Kidney capillary endothelial cell (primary cell): ENCODE measurements at places on chromosomes 12 and 14.
A peak's percentile ranks its signal among the peaks of the same experiment; 100 is the strongest.

GRCh38 chr12:50195832-50196231, 28.7 kb upstream of the CERS5 start:
- no peak for DNase-seq

- peak; percentile 98 for DNase-seq
Measured at GRCh38 chr12:86712425-86712843, 456.2 kb upstream of the MGAT4C start.

GRCh38 chr12:132477017-132477702, 12.8 kb upstream of the FBRSL1 start:
- DNase-seq = no peak

DNA sequence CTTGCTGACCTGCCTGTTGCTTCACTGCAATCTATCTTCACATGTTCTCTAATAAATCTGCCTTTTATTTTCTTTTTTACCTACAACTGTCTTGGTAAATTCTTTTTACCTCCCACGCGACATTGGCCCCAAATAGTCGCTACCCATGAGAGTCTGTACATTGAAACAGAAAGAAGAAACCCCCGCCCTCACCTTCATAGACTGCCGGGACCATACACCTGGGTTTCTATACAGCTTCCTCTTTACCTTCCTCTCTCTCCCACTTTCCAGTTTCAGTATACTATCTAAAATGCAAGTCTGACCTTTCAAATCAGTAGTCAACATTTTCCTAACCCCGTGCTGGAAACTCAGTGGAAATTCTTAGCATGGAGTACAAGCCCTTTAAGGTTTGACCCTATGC, 4.8 kb downstream of the SLC8A3 start:
- DNase-seq = no peak

GRCh38 chr12:89933911-89934310, 225.3 kb upstream of the ATP2B1 start:
- no peak for DNase-seq

- DNase-seq = no peak
Measured at GRCh38 chr12:13024531-13024916, 19.7 kb upstream of the FAM234B start.

- no peak for DNase-seq
Measured at GRCh38 chr14:102028733-102029132, 58.1 kb downstream of the HSP90AA1 start.

GRCh38 chr12:27208414-27208750, 35.7 kb upstream of the STK38L start:
- DNase-seq = no peak

DNA sequence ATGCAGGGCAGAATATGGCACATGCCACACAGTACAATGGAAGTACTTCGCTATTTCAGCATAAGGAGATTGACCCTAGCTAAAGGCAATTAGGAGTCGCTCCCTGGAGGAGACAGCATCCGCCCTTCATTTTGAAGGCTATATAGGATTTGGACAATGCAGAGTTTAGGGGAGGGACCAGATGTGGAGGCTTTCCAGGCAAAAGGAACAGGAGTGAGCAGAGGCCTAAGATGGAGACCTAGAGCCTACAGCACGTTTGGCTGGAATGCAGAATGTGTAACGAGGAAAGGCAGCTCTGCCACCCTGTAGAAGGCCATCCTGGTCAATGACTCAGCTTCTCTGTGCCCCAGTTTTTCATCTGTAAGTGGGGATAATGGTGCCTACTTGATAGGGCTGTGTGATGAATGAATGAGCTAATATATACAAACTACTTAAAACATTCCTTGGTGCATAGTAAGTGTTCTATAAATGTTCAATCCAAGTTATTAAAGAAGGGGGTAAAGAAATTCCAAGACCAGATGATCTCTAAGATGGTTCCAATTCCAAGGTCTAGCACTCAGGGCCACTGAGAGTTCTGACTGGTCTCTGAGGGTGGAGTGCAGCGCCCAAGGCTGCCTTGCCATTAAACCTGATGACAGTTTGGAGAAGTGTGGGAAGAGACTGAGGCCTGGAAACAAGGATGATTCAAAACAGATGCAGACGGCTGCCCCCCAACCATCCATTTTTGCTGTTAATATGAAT, 54.3 kb upstream of the FRMD6 start:
- DNase-seq = no peak

DNA sequence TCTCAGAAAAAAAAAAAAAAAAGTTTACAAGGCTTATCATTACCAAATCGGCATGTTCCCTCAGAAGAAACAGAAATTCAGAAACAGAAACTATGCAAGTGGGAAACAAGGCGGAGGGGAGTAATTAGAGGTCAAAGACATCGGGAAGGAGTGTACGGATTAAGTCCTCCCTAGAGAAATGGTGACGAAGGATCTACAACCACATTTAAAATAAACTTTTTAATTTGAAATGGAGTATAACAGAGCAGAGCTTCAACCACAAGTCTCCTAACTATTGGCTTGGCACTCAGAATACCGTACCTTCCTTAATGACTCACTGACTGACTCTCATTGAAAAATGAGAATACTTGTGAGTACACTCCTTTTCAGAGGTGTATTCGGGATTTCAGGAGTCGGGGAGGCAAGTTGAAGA, 908 bp downstream of the ENTPD5 start:
- DNase-seq = peak; percentile 38

DNA sequence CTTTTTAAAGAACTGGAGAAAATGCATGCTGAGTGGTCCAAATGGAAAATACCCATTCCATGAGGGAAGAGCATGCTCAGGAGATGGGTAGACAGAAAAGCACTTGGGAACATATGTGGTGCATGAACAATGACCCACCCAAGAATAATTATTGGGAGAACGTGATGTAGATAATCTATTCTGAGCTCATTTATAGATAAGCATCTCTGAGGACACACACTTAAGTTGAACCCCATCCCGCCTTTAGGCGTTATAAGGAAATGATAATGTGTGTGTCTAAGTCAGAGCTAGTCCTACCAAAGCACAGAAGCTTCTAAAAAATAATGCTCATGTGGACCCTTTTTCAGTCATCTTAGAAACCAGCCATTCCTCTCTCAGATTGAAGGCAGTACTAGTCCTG, 189.9 kb downstream of the KTN1 start:
- no peak for DNase-seq

DNA sequence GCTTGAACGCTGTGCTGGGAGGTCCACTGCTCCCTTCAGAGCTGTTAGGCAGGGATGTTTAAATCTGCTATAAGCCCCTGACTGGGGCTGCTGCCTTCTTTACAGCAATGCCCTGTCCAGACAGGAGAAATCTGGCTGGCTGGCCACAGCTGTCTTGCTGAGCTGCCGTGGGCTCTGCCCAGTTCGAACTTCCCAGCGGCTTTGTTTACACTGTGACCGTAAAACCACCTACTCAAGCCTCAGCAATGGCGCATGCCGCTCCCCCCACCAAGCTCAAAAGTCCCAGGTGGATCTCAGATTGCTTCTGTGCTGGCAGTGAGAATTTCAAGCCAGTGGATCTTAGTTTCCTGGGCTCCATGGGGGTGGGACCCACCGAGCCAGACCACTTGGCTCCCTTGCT, 35.8 kb downstream of the CKAP4 start:
- no peak for DNase-seq

DNA sequence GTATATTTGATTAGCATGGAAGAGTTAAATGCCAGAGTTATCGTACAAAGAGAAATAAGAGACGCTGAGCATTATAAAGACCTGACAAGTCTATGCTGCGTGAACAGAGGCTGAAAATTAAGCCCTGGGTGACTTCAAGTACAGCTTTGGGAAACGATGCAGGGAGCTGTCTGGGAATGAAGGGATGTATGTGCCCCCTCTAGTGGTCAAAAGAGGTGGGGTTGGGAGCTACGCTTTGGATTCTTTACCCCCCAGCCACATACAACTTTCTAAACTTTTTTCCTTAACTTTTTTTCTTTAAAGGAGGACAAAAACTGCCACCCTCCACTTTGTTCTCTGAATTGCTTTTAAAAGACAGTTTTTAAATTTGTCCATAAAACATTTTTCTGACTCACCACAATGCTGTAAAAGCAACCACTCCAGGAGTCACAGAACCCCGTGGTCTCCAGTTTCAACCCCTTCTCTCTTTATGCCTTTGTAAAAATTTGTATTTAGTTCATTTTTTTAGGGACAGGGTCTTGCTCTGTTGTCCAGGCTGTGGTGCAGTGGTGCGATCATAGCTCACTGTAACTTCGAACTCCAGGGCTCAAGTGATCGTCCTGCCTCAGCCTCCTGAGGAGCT, 59.4 kb downstream of the ZNF664 start:
- peak; percentile 68 for DNase-seq
